ENCODE measurements at places on chromosomes 3 and 15.

DNA sequence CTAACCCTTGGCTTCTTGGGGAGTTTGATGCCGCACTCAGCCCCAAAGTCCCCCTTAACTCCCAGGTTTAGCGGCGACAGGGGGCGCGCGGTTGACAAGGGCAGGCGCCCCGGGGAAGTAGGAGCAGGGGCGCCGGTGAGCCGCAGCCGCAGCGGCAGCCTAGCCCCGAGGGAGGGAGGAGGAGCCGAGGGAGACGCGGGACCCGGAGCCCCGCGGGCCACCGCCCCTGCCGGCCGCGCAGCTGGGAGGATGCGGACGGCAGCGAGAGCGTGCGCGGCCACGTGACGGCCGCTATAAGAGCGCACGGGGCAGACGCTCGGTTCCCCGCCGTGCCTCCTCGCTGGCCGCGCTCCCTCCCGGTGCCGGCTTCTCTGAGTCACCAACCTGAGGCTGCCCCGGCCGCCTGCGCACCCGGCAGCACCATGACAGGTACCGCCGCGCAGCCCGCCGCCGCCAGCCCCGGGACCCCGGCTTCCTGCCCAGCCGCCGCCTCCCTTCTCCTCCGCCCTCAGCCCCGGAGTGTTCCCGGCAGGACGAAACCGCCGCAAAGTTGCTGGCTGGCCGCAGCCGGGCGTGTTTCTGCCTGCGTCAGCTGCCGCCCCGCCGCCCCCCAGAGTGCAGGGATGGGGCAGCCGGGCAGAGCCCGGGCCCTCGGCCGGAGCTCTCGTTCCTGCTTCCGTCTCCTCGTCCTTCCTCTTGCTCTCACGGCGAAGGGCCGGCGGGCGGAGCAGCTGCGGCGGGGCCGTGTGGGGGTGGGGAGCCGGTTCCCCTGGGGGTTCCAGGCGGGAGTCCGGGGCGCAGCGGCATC is at the start of gene GYG1:
GYG1 (plus strand) TSS at position 322 of the 808 bp plus-strand sequence; CDS start at position 423, 101 bp downstream.
- DNase-seq: peak; percentile 87

- no peak for DNase-seq
Measured at GRCh38 chr3:127412578-127413317, 124.9 kb upstream of the PRR20G start.

- no peak for DNase-seq
Measured at GRCh38 chr3:116734243-116734642, 24.7 kb downstream of the TUSC7 start.

DNA sequence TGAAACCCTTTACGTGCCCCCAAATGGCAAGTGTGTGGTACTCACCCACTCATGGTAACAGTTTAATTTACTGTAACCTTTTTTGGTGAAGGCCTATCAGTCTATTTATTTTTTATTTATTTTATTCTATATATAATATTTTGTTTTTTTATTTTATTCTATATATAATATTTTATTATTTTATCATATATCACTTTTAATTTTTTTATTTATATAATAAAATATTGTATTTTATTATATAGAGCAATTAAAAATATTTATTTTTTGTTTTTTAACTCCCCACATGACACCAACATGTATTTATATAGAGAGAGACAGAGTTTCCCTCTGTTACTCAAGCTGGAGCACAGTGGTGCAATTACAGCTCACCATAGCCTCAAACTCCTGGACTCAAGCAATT is 41.4 kb downstream of the SLC28A1 start:
- DNase-seq: no peak

DNA sequence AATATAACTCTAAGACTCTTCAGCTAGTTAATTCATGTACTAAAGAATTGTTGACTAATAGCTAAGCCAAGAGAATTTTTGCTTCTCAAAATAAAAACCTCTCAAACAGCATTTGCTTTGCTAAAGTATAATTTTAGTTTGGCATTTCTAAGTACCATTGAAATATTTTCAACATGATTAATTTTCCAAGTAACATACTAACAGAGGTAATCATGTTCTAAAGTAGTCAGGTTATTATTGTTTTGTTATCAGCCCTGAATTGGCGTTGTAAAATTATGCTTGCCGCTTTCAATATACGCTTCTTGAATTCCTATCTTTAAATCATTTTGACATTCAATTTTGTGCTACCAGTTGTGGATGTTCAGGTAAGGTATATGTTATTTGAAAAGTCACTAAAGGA is 134.3 kb downstream of the CNTN6 start:
- DNase-seq: no peak

DNA sequence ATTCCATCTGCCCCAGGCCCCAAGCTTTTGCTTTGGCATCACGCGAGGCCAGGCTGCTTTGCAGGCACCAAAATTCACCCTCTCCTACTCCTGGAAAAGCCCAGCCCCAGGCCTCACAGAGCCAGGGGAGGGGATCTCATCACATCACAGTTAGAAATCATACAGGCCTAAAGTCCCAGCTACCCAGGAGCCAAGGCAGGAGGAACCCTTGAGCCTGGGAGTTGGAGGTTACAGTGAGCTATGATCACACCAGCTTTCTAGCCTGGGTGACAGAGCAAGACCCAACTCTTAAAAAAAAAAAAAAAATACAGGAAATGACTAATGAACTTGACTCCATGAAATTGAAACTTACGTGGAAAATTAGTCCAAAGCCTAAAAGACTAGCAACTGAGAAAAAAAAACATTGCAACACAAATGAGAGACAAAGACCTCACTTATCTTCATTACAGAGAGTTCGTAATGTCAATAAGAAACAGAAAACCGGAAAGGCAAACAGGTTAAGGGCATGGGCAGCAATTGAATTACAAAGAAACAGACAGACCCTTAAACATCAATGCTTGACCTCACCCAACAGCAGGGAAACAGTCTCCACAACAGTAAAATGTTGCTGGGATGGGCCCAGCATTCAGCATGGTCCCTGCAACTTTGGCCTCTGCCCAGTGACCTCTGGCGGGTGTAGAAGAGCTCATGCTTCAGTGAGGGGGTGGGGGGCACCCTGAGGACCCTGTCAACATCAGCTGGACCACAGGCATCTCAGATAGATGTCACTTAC is 151.5 kb downstream of the LRRK1 start:
- DNase-seq: peak; percentile 85

- peak; percentile 89 for DNase-seq
Measured at GRCh38 chr3:132134611-132135010, 99.8 kb upstream of the CPNE4 start.

GRCh38 chr15:40470423-40471104 is at the start of gene CHST14:
CHST14 (plus strand) TSS chr15:40470984; CDS start chr15:40471214, 230 bp downstream.
- peak; percentile 39 for DNase-seq

- DNase-seq: no peak
Measured at GRCh38 chr3:195039180-195039843, 231.6 kb downstream of the XXYLT1 start.

- DNase-seq: no peak
Measured at GRCh38 chr3:177367788-177368187, 170.5 kb upstream of the TBL1XR1 start.

DNA sequence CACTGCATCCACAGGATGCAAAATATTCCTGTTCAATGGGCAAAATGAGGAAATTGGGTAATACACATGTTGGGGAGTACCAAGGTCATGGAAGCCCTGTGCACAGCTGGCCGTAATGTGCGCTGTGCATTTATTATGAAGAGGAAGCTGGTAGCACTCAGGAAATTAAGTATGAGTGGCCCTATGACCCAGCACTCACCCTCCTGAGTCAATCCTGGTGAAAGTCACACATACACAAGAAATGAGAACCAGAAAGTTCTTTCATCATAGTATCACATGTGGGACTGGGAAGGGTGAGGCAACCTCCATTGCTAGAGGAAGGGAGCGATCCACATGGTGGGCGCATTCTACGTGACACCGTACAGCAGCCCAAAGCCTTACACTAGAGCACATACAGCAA is 11.4 kb upstream of the PRR20G start:
- DNase-seq: no peak

- no peak for DNase-seq
Measured at GRCh38 chr15:51067510-51067909, 27.2 kb downstream of the TNFAIP8L3 start.

GRCh38 chr15:41031232-41032078 is 78.2 kb downstream of the CHAC1 start:
- DNase-seq: no peak

DNA sequence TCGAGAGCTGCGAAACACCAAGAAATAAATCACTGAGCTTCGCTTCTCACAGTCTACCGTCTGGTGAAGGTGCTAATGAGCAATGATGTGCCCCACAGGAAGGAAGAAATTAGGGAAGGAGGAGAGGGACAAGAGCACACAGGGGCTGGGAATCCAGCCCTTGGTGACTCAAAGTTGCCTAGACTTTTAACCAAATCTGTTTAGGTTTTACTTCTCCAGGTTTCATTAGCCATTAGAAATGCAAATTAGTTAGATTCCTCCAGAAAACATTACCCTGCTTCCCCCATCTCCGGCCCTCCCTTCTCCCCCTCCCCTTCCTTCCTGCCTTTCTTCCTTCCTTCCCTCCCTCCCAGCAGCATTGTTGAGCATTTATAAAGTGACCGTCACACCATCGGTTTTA is 59.3 kb upstream of the UBE2E1 start:
- DNase-seq: no peak

DNA sequence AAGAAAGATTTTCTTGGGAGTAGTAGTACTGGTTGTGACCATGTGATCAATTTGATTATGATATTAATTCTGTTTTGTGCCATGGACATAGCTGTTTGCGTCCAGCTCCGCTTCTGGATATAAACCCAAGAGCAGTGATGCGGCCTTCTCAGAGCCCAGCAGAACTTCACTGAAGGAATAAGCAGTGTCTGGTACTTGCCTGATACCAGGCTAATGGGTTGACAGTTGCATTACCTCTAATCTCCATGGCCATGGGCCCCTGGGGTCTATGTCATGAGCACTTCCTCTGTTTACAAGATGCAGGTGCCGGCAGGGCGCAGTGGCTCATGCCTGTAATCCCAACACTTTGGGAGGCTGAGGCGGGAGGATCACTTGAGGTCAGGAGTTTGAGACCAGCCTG is 36.3 kb upstream of the RAB6B start:
- no peak for DNase-seq

- DNase-seq: no peak
Measured at GRCh38 chr3:186646841-186647240, 6.6 kb downstream of the FETUB start.

- DNase-seq: no peak
Measured at GRCh38 chr3:160374472-160374871, 24.6 kb downstream of the IFT80 start.

DNA sequence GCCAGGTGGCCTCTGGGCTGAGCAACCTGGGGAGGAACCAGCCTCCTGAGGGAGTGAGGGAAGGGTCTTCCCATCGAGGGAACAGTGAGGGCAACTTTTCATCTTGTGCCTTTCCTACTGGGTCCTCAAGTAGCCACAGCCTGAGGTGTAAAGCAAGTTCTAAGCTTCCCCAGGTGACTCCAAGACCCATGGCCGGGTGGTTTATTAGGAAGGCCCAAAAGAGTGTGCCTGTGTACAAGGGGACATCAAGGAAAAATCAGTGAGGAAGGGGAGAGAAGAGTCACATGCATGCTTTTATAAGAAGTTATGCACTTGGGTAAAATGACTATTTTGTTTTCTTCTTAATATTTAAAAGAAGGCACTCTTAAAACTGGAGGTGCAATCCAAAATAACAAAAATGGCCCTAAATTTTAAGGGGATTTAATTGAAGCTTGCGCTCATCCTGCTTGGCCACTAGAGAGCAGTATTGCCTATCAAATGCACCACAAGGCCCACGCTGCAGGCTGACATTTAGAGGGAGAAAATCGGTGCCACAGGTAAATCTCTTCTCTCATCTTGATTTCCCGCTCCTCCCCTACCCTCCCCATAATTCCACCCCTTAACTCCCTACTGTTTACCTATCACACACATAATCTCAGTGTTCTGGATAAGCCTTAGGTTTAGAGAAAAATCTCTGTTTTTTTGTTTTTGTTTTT is 6.7 kb downstream of the NANOGP8 start:
- peak; percentile 51 for DNase-seq

- no peak for DNase-seq
Measured at GRCh38 chr15:82552861-82553260, 12.6 kb upstream of the RPS17 start.

DNA sequence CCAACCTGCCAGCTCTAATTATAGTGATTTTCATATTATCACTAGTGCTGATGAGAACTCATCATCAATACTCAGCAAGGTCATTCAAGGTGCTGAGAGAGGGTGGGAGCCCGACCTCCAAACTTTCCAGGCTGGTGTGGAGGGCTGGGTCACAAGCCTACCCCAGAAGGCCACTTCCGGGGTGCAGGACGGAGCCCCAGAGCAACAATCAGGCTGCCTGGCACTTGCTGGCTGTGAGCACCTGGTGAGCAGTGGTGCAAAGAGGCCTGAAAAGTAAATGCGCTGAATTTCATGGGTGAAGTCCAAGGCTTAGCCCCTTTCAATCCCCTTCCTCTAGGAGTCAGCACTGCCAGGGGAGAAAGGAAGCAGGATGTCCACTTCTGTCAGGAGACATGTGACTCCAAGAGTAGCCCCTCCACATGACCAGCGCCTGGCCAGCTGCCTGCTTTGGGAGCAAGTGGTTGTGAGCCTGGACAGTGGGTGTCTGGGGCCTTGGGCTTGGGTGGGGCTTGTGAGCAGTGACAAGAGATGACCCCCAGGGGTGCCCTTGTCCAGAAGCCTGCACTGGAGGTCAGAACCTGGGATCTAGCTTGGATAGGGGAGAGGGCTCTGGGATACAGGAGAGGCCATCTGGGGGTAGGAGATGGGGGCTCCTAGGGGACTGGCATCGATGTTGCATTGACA is 165.0 kb upstream of the TLE3 start:
- DNase-seq: no peak

- peak; percentile 90 for DNase-seq
Measured at GRCh38 chr3:153138276-153139210, 23.5 kb upstream of the RAP2B start.

DNA sequence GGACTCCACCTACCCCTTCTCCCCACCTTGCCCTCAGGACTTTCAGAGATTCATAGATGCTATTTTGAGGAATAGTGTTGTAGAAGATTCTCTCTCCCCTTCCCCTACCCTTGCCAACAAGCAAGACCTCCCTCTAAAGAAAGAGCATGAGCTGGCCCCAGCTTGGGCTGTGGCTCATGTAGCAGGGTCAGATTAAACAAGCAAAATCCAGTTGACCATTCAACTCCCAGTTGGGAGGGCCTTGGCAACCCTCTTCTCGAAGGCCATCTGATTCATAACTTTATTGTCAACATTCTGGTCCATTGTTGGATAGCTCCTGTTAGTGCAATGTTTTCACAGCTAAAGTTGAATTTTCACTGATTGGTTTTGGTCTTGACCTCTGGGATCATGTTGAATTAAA is 41.1 kb downstream of the TNFAIP8L3 start:
- DNase-seq: no peak

GRCh38 chr3:36520241-36521006 is 140.1 kb downstream of the STAC start:
- DNase-seq: no peak

- DNase-seq: peak; percentile 37
Measured at GRCh38 chr15:39599871-39600270, 19.0 kb downstream of the THBS1 start.

DNA sequence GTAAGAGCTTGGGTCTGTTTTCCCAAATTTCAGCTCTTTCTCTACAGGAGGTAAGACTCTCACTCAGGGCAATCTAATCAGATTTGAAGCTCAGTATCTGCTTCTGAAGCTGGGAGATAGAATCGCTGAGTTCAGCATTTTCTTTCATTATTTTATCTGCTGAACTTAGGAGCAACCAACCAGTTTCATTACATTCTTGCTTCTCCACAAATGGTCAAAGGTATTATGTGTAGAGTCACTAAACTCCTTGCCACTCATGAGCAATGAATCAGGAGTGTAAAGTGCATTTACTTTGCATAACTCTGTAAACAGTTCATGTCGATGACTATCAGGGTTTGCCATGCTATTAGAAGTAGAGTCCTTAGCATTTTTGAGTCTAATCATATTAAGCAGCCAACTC is 249.4 kb downstream of the CHL1 start:
- DNase-seq: no peak

Measured in astrocyte of the spinal cord (primary cell).